ENCODE measurements at places on chromosomes 4 and X.

DNA sequence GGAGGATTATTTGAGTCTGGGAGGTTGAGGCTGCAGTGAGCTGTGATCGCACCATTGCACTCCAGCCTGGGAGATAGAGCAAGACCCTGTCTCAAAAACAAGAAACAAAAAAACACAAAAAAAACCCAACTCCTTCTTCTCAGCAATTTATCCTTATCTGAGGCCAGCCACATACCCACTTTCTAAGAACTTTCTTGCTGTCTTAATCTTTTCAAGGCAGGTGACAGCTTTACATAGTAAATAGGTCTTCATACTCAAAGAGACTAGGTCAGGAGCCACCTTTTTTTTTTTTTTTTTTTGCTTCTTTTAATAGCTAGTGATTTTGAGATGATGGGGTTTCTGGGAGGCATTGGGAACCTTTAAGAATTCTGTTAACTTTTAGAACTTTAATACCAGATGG is 26.1 kb upstream of the ZCCHC13 start:
- DNase-seq, result no peak

- DNase-seq, result no peak
These were observed 89.0 kb downstream of the GEMIN8 start for GRCh38 chrX:13940671-13941070.

DNA sequence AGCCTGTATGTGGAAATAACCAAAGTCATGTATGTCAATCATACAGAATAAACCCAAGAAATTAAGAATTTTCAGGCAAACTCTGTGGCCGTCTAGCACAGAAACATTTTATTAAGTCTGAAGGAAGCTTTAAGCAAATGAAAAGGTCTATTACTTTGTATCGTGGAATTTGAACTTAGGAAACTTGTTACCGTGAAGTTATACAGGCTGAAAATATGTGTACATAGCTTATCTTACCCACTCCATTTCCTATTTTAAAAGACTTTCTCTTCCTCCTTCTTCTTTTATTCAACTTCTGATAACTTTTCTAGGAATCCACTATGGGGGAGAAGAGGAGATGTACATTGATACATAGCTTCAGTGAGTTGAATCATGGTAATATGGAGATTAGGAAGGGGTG is 108.3 kb downstream of the AGTR2 start:
- no peak for DNase-seq

GRCh38 chr4:88616275-88617150 is 24.2 kb downstream of the HERC3 start:
- DNase-seq, result no peak

DNA sequence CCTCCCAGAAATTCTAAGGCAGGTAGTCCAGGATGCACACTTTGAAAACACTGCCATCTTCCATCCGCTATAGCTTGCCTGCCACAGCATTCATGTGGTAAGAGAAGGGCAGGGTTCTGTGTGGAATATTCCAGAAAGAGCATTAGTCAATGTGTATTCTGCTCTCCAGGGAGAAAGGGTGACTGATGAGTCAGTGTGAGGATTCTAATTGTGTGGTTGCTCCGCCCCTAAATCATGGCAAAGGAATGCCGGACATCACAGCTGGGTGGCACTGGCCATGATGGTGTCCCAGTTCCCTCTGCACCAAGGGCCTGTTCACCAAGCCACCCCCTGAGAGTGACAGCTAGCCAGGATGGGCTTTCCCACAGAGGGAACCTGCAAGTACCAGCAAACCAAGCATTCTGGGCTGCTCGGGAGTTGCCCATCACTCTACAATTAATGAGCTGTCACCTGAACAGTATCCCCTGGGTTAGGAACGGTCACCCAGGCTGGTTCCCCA is 9.5 kb downstream of the IDS start:
- no peak for DNase-seq

DNA sequence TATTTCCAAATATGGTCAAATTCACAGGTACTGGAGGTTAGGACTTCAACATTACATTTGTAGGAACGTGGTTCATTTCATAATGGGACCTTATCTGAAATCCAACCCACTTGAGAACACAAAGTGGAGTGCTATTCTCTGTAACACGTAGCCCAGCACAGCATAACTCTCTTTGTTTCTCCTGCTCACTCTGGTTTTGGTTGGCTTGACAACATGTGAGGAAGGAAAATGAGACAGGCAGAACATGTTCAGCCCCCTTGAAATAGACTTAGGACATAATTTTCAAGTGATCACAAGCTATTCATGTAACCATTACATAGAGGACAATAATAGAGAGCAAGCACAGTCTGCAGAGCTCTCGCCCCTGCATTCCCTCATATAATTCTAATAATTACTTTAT is 115.1 kb upstream of the SMIM10 start:
- DNase-seq, result no peak

DNA sequence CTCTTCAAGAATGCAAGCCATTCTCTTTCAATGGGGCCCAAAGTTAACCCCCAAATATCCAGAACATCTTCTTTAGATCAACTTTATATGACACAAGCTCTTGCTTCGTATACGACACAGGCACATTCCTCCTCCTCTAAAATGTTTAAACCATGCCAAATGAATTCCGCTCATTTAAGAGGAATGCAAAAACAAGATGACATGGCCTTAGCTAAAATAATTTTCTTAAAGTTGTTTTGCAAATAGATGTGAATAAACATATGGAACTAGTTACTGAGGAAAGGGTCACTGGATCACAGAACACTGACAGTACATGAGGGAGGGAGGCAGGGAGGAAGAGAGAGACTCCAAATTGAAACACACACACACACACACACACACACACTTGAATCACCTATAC is 97.4 kb downstream of the RASL11B start:
- no peak for DNase-seq

GRCh38 chr4:184216515-184216914 is 1.2 kb downstream of the ENPP6 start:
- DNase-seq, result no peak

GRCh38 chr4:10077483-10078335 is 38.9 kb downstream of the WDR1 start:
- no peak for DNase-seq

GRCh38 chr4:165124488-165124887 is 11.8 kb upstream of the TMEM192 start:
- no peak for DNase-seq

- no peak for DNase-seq
These were observed 32.4 kb downstream of the ATP8A1 start for GRCh38 chr4:42624551-42624950.

DNA sequence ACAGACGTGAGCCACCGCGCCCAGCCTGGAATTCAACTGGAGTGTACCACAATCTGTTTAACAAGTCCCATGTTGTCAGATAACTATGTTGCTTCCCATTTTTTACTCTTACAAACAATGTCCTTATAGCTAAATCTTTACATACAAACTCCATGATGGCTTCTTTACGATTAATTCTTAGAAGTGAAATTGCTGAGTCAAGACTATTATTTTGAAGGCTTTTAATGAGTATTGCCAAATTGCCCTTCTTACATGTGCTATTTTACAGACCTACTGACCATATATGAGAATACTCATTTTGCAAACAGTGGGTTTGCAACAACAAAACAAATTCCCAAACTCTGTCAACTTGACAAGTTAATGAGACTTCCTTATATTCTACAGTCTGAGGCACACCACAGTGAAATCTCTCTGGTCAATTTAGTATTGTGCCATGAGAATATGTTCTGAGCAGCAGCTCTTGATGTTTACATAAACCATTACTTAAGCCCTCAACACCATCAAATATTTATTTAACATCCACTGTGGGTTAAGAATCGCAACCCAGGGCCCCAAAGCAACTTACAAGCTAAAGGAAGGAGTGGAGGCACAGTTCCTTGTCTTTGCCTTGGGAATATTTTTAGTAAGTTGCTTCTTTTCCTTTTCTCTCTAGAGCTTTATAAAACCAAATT is 128.5 kb downstream of the SPRY1 start:
- DNase-seq, result no peak

DNA sequence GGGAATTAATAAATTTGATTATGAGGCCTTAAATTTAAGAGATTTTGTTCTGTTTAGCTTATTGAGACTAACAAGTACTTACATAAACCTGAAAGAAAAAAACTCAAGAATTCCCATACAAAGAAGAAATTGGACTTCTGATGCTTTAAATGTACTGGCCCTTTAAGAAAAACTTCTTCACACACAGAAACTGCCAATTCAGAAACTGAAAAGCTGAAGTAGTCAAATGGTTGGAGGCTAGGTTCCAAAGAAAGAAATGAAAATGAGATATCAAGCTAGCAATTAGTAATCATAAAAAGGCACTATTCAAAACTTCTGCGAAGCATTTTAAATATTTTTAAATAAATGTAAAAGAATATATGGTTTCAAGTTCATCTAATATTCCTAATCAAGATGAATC is 151.3 kb downstream of the THOC2 start:
- no peak for DNase-seq

Data from activated naive CD4-positive, alpha-beta T cell treated with anti-CD3 and anti-CD28 coated beads, Interleukin-2, amount 10 ng/mL, durations not matched to agents 7 days and 5 days (primary cell).